ENCODE measurements at places on chromosomes 4 and X.

- DNase-seq, result no peak
Measured at GRCh38 chrX:153793291-153793690, 884 bp downstream of the IDH3G start.

GRCh38 chr4:180190382-180190781 lies 2052.8 kb upstream of the TENM3 start:
- no peak for DNase-seq

DNA sequence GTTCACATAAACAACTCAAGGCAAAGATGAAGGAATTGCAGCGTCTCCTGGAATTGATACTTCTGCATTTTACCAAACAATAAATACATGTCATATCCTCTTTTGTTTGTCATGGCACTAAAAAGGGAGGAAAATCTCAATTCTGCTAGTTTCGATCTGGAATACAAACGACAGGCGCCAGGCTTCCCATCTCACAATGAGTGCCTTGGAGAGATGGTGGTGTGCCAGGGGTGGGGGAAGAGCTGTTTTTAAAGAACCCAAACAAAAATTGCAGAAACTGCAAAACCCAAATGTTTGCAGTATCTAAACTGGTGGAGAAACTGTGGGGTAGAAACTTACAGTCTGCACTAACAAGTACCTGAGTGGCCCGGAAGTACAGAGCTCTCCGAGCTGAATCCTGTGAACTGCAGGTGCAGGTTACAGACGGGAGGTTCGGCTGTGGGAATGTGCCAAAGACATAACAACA lies 53.0 kb upstream of the KLF3 start:
- no peak for DNase-seq

- no peak for DNase-seq
Measured at GRCh38 chrX:96474029-96474740, 210.5 kb upstream of the DIAPH2 start.

GRCh38 chr4:41787931-41788330 lies 39.4 kb upstream of the PHOX2B start:
- DNase-seq, result no peak

DNA sequence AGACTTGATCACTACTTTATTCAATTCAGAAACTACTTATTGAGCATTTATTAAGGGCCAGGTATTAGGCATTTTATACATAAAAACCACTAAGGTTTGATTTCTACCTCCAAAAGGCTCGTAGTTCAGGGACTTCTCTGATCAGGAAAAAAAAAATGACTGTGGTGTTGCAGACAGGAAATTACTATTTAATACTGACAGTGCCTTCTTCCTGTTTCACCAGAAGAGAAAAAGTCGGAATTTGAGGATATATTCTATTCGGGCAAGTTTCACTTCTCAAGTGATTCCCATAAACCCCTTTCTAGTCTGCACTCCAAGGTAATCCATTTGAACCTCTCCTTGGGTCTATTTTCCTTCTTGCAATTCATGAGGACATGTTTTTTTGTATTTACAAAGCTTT lies 15.3 kb upstream of the TASL start:
- no peak for DNase-seq

DNA sequence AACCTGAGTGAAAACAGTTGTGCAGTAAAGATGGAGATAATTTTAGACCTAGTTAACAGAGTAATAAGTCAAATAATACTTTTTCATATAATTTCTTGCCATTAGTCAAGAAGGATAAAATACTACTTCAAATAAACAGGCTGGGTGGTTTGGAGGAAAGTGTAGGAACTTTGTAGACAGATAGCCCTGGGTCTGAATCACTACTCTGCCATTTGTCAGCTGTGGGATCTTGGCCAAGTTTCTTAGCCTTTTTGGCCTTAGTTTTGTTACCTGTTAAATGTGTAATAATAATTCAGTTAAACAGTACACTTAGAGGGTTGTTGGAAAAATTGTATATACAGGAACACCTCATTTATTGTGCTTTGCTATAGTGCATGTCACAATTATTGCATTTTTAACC lies 163.7 kb downstream of the NPNT start:
- no peak for DNase-seq

DNA sequence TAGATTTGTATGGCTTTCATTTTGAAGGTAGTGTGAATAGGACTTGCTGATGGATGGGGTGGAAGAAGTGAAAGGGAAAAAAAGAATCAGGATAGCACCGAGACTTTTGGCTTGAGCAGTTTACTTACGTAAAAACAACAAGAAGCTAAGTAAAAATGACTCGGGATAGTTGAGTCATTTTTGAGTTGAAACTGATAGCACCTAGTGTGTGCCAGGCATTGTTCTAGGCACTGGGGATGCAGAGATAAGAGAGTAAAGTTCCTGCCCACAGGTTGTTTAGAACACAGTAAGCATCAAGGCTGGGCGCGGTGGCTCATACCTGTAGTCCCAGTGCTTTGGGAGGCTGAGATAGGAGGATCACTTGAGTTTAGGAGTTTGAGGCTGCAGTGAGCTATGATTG lies 34.7 kb downstream of the ADD1 start:
- no peak for DNase-seq

GRCh38 chr4:156103311-156103710 lies 149.6 kb upstream of the CTSO start:
- DNase-seq, result no peak

GRCh38 chrX:151370906-151371305 lies 26.1 kb upstream of the VMA21 start:
- no peak for DNase-seq

DNA sequence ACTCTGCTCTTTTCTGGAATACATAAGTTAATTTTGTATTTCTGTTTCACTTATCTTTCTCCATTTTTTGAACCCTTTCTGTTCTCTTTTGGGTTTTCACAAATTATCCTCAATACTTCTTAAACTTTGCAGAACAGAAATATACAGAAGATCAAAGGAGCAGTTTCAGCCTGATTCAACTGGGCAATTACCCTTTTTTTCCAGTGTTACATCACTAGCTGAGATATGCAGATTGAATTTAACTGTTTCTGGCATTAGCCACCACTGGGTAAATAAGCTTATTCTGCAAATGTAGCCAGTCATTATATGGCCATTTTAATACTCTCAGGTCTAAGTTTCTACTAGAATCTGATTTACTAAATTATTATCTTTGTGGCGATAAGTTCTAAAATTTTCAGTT lies 66.9 kb upstream of the GRID2 start:
- DNase-seq, result no peak

DNA sequence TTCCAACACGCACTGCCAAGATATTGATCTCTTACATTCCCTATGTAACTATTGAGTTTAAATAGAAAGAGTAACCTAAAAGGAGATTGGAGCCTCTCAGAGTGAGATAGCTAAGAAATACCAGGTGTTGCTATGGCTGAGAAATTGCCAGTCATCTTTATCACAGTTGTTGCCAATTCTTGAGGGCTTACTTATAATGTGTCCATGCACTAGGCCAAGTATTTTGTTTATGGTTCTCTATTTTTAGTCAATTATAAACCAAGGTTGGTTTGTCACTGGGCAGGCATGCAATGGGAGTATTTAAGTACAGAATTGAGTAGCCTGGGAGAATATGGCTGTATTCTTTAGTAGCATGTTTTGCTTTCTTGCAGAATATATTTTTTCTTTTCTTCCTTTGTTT lies 201.6 kb downstream of the TEX13A start:
- no peak for DNase-seq

- DNase-seq, result no peak
Measured at GRCh38 chr4:61407642-61408618, 207.8 kb downstream of the ADGRL3 start.

DNA sequence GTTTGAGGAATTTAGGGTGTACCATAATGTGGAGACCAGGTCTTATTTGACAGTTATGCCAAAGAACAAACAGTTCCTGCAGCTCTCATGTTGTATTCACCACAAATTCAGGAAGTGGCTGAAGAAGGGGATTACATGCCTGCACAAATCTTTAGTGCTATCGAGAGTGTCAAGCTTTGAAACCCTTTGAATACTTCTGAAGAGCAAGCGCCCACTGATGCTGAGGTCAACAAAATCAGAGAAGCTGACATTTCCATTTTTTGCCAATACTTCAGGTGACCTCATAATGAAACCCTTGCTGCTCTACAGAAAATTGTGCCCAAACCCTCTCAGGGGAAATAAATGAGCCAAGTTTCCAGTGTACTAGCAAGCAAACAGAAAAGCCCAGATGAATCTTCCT lies 28.4 kb downstream of the PAK3 start:
- no peak for DNase-seq

DNA sequence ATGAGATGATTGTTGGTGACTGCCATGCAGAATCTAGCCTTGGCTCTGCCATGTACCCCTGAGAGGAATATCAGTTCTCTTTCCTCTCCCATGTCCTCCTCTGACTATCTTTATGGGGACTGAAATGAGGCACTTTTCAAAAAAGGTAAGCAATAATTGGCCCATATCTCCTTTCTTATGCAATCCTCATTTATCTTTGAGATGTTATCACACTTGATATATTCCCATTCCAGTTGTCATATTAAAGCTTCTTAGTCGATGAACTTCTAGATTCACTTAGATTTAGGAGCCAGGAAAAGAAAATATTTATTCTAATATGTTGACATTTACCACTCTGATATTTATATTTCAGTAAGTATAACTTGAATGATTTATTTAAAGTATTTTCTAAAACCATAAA lies 55.3 kb upstream of the CXCL8 start:
- DNase-seq, result no peak
